ENCODE measurements at places on chromosomes 11 and 22.

GRCh38 chr22:49629586-49630447 is 197.9 kb downstream of the BRD1 start:
- DNase-seq: no peak

DNA sequence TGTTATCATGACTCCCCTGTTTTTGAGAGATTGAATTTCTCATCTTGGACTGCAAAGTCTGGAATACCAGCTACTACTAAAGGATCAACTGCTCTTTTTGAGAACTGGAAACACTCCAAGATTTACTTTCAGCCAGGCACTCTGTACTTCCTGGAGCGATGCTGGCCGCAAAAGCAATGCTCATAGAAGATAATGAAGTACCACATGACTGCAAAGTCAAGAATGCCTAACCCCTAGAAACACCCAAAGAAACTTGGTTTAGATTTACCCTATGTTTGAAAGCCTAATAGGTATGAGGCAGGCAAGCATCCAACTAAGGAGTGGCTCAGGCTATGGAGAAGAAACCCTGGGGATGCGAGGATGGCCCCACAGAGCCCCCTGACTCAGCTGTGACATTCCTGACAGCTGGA is 47.7 kb upstream of the ARHGAP20 start:
- DNase-seq: no peak

DNA sequence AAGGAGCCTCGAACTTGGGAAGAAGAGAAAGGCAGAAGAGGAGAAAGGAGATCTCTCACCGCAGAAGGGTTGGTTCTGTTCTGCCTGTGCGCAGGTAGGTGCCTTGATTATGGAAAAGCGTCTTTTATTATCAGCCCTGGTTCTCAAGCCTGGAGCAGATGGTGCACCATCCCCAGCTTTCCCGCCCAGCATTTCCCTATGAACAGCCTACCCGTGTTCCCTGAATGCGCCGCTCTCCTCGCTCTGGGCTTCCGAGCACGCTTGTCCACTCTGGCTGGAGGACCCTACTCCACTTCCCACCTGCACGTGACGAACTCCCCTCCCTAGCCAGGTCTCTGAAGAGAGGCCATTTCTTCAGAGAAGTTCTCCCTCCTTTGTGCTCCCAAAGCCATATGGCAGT is 15.2 kb downstream of the IGSF9B start:
- no peak for DNase-seq

DNA sequence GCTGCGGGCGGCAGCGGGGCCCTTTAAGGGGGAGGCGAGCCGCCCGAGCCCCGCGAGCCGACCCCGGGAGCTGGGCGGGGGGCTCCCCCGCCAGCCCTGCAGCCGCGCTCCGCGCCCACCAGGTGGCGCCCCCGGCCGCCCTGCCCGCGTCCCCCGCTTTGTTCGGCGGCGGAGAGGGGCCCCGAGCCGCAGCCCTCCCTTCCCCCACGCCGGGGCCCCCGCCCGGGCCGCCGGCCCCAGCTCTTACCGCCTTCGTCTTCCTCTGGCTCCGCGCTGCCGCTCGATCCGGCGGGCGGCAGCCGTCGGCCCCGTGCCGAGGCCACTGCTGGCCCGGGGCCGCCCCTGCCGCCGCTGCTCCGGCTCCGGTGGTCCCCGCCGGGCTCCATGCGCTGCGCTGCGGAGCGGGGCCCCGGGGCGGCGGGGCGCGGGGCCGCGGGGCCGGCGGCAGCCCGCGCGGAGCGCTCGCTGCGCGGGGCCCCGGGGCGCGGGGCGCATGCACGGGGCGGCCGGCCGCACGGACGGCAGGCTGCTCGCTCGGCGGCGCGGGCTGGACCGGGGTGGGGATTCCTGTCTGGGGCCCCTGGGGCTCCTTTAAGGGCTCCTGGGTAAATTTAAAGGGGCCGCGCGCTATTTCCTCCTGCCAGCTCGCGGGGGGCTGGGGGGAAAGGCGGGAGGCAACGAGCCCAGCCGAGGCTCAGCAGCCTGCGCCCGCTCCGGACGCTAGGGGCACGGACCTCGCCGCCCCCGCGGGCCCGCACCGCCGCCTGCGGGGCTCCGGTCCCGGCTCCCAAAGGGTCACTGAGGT is at the start of gene ZFTA:
ZFTA (minus strand) TSS at position 539 of the 805 bp plus-strand sequence; CDS start at position 386, 153 bp downstream.
- DNase-seq: peak; percentile 87

DNA sequence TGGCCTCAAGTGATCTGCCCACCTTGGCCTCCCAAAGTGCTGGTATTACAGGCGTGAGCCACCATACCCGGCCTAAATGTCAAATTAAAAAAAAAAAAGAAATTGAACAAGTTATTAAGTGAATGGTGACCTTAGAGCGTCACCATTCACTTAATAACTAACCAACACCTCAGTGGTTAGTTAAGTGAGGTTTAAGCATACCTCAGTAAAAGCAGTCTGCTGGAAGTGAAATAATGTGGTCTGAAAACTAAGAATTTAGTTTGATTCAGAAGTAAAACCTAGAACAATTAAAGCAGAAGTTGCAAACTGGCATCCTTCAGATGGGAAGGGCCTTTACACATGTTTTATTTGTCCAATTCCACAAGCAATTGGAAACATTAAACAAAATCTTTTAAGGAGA is 71.5 kb downstream of the FCHSD2 start:
- no peak for DNase-seq

- DNase-seq: peak; percentile 89
These were observed at the start of gene CHCHD10 for GRCh38 chr22:23767673-23768548. Gene CHCHD10, minus strand, starts transcription at chr22:23767972. Its CDS starts 98 bp downstream, at chr22:23767874.

- no peak for DNase-seq
These were observed 538.2 kb downstream of the LRRC4C start for GRCh38 chr11:40921246-40921645.

DNA sequence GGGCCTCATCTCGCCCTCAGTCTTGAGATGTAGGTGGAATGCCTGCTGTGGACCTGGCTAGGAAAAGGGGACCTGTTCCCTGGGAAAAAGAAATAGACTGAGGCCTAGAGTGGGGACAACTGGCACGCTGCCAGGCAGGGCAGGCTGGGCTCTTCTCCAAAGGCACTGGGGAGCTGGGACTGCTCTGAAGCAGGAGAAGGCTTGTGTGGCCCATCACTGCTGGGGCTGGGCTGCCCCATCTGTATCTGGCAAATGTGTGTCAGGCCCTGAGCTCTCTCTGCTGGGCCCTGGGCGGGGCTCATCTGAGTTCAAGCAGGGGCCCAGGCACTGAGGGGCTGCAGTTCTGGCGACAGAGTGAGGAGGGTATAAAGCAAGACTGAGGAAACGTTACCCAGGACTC is 32.9 kb downstream of the ARVCF start:
- DNase-seq: no peak

- no peak for DNase-seq
These were observed 15.9 kb downstream of the TP53I11 start for GRCh38 chr11:44934735-44935250.

GRCh38 chr11:1022411-1022810 is 14.1 kb downstream of the MUC6 start:
- no peak for DNase-seq

DNA sequence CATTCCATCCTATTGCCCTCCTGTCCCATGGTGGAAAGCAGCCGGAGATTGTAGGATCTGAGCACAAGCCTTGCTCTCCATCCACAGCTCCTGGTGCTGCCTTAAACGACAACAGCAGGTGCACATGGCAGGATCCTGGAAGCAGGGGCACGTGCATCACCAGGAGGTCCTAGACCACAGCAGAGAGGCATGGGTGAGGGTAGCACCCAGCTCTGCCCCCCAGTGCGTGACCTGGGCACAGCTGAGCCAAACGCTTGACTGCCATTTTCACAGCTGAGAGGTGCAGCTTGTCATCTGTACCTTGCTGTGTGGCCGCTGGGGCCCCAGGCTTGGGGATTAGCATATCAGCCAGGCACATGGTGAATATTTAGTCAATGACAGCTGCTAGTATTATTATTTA is 92.7 kb downstream of the NTM start:
- DNase-seq: no peak

- DNase-seq: no peak
These were observed 70.2 kb downstream of the NOX4 start for GRCh38 chr11:89420981-89421380.

- DNase-seq: no peak
These were observed 1078.9 kb downstream of the OPCML start for GRCh38 chr11:132453406-132453805.

DNA sequence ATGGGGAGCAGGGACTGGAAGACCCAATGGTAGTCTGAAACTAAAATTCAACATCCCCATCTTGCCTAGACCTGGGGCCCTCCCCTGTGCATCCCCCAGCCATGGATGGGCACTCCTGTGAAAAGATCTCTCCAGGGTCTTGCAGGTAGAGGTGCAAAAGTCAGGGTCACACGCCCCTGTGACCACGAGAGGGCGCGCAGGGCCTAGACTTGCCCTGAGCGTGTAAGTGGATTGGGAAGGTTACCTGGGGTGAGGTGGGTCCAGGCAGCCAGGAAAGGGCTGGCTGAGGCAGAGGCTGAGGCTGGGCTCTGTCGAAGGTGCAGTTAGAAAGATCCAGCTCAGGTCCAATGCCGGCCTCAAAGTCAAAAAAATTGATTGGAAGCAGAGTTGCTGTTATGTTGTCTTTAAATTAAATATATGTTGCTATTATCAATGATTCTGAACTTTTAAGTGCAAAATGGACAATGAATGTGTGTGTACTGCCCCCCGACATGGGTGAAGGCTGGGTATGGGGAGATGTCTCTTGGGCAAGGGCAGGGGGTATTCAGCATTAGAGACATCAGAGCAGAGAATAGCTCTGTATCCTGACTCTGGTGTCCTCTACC is 4.8 kb upstream of the POU2F3 start:
- peak; percentile 79 for DNase-seq

DNA sequence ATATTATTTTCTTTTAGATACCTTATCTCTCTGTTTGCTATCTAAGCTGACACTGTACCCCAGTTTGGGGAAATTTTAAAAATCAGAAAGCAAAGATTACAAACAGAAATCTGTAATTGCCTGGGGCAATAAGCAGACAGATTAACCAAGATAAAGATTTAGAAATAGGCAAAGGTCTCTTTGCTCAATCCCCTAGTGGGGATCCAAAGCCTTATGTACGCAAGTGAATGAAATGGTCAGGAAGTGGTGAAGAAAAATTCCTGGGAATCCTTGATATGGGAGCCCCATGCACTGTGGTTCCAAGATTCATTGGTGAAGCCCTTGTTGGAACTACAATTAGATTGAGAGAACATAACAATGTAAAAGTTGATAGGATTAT is 139.5 kb upstream of the GUCY1A2 start:
- DNase-seq: no peak

Data from type B pancreatic cell (in vitro differentiated cells).